Stimulated activated CD8-positive, alpha-beta memory T cell treated with anti-CD3 and anti-CD28 coated beads, Interleukin-7, amount 100 ng/mL, for 4 hours (primary cell): ENCODE measurements at places on chromosomes 3 and 15.

GRCh38 chr3:136255672-136256406, 5.7 kb downstream of the PCCB start:
- DNase-seq, result no peak

- no peak for DNase-seq
These were observed 13.7 kb downstream of the CGNL1 start for GRCh38 chr15:57389991-57390390.

DNA sequence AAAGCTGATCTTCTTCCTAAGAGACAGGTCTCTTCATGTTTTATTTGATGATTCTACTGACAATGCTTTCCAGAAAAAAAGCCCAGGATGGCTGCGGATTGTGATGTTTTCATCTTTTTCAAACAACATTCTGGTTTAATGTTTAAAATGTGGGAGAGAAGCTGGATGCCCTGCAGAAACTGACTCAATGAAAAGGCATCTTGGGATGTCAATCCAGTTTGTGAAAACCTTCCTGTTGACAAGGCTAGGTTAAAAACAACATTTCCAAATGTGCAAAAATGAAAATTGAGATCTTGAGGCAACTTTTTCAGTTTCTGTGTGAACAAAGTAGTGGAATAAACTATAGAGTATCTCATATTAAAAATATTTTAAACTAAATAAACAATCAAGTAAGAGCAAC, 156.0 kb upstream of the MRPL3 start:
- DNase-seq, result no peak

GRCh38 chr15:91473894-91474545, 374.0 kb downstream of the SV2B start:
- no peak for DNase-seq

DNA sequence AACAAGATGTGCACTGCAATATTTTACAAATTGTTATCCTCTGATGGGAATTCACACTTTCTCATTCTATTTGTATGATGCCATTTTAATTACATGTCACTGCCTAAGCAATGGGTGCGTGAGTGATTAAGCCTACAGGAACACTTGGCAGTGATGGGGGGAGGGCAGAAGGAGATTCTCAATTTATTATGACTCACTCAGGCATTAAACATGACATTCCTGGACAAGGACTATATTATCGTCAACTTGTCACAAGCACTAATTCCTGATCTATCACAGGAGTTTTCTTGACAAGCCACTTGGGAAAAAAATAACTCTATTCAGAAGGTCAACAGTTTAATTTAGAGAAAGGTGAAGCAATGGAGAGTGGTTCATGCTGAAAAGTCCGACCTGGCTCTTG, 556.8 kb downstream of the NSUN3 start:
- no peak for DNase-seq

DNA sequence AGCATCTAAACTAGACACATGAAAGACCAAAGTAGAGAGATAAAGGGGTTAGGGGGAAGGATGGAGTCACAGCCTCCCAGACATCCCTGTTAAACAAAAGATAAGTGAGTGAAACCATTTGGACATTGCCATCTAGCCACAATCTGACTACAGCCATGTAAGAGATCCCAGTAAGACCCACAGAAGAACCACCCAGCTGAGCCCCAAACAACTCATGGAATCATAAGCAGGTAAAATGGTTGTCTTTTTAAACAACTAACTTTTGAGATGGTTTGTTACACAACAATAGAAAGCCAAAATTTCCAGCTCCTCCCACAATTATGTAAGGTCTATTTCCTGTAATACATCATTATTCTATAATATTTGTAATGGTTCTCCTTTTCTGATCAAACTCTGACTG, 437.5 kb downstream of the IGSF11 start:
- no peak for DNase-seq

DNA sequence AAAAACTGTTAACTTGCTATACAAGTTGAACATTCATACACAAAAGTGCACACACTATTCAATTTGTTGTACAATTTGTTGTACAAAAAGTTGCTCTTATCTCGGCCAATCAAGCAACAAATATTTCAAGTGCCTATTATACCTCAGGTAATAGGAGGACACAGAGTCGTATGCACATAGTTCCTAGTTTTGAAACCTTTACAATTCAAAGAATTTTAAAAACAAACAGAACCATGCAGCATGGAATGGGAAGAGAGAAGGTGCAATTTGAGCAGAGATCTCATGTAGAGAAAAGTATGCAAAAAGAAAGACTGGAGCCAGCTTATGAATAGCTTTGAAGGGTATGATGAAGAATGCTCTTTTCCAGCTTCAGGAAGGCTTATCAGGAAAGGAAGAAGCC, 46.5 kb upstream of the ARPP19 start:
- DNase-seq, result no peak

- no peak for DNase-seq
These were observed 62.2 kb downstream of the TCAIM start for GRCh38 chr3:44400771-44401170.

DNA sequence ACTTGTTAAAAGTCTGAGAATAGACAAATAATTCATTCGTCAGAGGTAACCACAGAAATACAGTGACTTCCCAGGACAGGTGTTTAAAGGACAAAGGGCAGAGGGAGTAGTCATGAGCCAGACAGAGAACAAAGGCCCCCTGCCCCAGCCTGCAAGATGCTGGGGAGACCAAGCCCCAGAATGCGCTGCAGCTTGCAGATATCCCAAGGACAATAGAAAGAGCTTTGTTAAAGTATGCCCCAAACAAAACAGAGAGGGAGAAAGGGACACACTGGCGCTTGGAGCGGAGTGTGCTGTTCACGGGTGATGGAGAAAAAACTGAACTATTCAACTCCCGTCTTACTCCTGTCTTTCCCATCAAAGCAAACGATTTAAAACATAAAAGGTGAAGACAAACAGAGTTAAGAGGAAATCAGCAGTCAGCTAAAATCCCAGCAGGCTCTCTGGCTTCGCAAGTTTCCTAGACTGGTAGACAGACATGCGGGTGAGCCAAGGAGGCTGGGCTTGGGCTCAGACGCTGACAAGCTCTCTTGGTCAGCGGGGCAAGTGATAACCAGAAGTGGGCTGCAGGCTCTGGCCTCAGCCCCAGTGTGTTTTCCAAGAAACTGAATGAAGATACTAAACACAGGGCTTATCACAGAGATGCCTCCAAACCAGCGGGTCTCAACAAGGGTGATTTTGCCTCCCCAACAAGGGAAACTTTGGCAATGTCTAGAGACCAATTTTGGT, 130.1 kb downstream of the UACA start:
- DNase-seq, result no peak

GRCh38 chr15:78810362-78811123, 721 bp downstream of the ADAMTS7 start:
- DNase-seq, result no peak

GRCh38 chr3:5162102-5162501, 25.4 kb upstream of the EDEM1 start:
- DNase-seq, result no peak

DNA sequence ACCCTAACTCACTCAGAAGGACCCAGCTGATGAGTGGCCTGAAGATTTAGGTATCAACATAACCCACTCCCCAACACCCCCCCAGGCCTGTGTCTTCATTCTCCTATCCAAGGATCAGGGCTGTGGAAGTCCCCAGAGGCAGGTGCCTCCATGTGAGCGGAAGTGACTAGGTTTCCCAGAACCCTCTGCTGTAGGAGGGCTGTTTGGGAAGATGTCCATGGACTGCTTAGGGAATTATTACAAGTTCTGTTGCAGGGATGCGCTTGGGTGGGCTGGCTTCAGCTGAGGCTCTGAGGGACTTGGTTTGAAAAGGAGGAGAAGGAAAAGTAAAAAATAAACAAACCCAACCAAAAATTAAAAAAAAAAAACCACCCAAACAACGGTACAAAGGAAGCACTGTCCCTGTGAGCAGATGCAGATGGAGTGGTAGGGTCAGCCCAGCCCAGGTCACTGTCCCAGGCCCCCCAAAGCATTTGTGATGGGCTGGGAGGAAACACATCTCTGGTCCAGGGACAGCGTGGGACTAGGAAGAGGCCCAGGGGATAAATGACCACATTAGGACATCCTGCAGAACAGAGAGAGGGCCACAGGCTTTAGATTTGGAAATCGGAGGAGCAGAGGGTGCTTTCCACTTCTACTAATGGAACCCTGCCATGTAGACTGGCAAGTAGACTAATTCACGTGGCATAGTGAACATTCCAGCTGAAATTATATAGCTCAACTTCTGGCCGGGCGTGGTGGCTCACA, 12.2 kb upstream of the APOD start:
- DNase-seq, result no peak

DNA sequence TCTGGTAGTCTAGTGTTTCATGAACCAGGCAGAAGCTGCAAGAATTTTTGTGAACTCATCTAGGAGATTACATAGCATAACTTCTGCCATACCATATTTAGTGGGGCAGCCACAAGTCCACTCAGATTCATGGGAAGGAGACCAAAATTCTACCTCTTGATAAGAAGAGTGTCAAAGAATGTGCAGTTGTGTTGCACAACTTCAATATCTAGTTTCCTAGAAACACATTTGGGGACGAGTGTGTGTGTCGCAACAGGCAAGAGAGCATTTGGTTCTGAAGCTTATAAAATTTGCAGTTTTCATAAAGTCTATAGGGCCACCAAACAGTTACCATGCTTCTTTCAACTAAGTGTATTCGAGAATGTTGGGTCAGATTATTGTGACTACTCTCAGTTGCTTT, 115.3 kb downstream of the KCNH8 start:
- no peak for DNase-seq

DNA sequence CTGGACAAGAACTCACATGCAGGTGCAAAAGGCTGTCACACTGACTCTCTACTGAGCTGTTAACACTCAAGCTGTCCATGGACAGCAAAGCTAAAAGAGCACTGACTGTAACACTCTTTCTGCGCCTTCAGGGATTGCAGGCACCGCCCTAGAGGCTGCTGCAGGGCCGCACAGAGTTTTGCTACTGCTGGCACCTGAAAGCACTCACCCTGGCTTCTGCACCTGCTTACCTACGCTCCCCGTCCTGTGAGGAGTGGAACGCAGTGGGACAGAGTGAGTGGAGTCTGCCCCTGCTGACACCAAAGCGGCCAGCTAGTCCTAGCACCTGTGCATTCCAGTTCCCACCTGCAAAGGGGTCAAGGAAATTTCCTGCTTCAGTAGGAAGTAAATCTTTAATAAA, 941.3 kb downstream of the DIPK2A start:
- no peak for DNase-seq

DNA sequence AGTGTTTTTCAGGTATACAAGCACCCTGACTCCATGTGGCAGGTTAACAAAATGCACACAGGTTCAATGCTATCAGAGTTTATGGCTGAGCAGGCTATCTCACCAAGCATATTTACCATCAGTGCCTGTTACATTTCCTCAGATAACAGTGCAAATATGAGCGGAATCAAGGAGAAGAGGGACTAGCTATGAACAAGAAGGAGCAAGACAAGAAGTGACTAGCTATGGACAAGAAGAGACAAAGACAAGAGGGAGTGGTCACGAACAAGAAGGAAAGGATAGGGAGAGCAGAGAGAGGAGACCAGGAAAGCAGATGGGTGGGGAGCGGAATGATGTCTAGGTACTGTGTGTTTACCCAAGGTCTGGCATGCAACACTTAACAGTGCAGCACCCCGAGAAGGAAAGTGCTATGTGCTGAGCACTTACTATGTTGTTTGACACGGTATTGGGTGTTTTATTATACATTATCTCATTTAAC, 8.6 kb downstream of the ILDR1 start:
- DNase-seq, result no peak

DNA sequence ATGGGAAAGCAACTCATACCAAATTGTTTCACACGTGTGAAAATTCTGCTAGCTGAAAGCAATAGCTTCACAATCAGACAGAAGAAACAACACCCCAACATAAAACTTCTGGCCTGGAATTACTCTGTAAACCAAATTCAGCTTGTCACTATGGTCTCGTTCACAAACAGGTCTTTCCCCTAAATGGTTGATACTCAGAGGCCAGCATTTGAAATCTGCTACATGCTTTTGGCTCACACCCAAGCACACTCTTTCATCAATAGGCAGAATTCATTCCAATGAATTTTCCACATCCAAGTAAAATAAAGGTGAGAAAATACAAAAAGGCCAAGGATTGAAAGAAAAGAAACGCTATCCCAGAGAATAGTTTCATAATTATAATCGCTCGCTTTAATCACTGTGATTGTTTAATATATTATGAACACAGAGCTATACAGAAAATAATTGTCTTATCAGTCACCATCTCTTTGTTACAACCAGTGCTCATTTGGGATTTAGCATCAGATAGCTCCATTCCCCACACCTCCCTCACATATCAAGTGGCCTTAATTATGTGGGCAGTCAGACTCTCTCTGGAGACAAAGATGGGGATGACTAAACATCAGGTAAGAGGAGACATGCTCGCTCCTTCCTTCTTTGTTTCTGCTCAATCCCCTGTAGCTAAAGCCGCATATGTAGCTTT, 503.8 kb upstream of the ARRDC4 start:
- DNase-seq, result no peak

DNA sequence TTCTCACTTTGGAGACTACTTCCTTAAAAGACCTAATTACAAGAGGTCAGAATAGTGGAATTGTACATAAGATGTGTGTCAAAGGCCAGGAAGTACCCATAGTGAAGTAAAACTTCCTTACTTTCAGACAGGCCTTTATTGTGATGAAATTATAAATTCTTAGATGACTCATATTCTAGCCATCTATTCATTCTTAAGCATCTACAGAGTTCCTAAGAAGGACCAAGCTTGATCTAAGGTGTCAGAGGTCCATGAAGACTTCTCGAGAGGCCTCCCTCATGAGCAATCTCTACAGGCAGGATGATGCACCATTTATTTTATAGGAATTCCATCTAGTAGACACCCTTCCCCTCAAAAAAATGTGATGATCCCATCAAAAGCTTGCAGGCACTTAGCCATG, 493.3 kb downstream of the MAGI1 start:
- DNase-seq, result no peak

DNA sequence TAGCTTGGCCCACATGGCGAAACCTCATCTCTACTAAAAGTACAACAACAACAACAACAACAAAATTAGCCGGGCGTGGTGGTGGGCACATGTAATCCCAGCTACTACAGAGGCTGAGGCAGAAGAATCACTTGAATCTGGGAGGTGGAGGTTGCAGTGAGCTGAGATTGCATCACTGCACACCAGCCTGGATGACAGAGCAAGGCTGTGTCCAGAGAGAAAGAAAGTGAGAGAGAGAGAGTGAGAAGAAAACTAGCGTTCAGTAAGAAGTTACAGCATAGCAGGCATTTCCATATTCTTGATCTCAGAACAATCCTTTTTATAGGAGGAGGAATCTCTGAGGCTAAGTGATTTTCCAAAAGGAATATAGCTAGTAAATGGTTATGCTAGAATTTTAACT, 1076.1 kb downstream of the AGBL1 start:
- no peak for DNase-seq

DNA sequence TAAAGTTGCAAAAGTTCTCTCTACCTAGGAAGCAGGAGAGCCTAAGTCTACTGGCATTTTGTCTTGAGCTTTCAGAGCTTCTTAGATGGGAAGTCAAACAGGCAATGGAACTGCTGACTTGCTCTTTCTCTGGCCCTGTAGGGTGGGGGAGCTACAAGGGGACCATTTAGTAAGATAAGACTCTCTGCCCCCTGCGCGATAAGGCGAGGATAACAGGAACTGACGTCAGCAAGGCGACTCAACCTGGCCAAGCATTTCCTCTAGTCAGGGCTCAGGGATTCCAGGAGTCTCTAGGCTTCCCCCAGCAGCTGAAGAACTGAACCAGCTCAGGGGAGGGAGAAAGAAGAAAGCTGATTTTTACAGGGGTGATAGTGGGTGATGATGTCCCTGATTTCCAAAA, 5.8 kb downstream of the RARB start:
- no peak for DNase-seq
